GM19239 (cell line): ENCODE measurements at places on chromosomes 11 and 22.

GRCh38 chr11:16001044-16001568 is 355.2 kb downstream of the SOX6 start:
- DNase-seq = no peak

GRCh38 chr11:17013548-17014320 is 480 bp downstream of the PLEKHA7 start:
- DNase-seq = peak; percentile 40

GRCh38 chr11:78586452-78587046 is 11.9 kb upstream of the NARS2 start:
- DNase-seq = no peak

DNA sequence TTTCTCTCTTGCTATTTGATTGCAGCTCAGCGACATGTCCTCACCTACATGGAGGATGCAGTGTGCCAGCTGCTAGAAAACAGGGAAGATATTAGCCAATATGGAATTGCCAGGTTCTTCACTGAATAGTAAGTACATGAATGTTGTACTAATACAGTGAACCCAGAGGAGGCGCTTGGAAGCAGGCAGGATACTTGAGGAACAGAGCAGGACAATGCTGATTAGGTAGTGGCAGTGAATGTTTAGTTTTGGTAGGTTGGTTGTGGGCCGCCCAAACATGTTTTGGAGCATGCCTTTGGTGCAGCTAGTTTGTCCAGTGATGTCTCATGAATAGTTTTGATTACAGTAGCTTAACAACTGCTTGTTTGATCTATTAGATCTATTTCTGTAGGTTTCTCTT is 50.6 kb downstream of the CSTPP1 start:
- no peak for DNase-seq

- DNase-seq = no peak
Measured at GRCh38 chr11:2651054-2651617, 48.7 kb downstream of the KCNQ1OT1 start.

GRCh38 chr11:124285610-124286344 is 28.0 kb downstream of the OR8D1 start:
- no peak for DNase-seq

GRCh38 chr11:117759305-117759704 is 37.7 kb downstream of the DSCAML1 start:
- DNase-seq = no peak

DNA sequence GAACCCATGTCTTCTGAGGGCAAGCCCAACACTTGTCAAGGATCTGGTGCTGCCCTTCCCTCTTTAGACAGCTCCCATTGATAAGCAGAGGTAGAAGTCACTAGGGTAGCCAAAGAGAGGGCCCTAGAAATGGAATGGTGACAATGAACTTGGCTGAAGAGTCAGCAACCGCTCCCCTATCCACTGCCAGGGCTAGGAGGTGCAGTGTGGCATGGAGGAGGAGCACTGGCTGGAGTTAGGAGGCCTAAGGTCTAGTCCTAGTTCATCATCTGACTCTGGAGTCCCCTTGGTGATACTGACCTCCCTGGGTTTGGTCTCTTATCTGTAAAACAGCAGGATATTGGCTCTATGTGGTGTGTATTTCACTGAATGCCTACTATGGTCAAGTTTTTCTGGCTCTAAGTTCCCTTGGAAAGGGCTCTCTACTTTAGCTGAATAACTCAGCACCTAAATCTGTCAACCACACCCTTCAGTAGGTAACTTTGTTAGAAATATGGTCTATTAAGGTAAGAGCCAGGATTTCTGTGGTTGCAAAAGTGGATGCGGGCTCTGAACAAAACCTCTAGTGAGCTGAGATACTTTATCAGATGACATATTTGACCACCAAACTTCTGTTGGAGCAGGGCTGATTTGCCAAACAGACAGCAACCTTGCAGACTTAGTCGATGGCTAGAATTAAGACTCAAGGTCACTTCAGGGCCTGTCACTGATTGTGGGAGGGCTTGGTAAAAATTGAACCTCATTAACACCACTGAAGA is 10.5 kb downstream of the TIMP3 start:
- DNase-seq = no peak

GRCh38 chr11:94245121-94245520 is 59.3 kb upstream of the IZUMO1R start:
- no peak for DNase-seq

- no peak for DNase-seq
Measured at GRCh38 chr22:37362621-37363020, 64.7 kb downstream of the ELFN2 start.

- no peak for DNase-seq
Measured at GRCh38 chr11:23932485-23932898, 564.4 kb upstream of the LUZP2 start.
